ENCODE measurements at places on chromosomes 2 and 18.

- DNase-seq, result no peak
Measured at GRCh38 chr2:70527447-70528080, 26.1 kb downstream of the TGFA start.

DNA sequence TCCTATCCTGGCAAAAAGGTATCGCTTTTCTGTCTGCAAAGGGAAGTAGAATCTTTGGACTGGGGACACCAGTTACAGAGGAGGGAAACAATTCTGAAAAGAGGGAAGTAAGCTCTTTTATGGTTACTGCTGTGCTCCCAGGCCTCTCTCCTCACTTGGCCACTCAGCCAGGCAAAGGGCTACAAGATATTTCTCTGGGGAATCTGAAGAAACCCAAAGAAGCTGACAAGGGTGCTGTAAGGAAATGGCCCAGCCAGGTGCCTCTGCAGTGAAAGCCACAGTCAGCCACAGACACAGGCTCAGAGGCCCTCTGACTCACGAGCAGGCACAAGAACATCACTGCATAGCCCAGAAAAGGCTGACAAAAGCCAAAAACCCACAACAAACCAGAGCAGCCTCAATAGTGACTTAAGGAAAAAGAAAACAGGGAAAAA, 5.8 kb downstream of the HDLBP start:
- DNase-seq, result no peak

GRCh38 chr18:26662996-26663395, 114.6 kb upstream of the KCTD1 start:
- DNase-seq, result no peak

DNA sequence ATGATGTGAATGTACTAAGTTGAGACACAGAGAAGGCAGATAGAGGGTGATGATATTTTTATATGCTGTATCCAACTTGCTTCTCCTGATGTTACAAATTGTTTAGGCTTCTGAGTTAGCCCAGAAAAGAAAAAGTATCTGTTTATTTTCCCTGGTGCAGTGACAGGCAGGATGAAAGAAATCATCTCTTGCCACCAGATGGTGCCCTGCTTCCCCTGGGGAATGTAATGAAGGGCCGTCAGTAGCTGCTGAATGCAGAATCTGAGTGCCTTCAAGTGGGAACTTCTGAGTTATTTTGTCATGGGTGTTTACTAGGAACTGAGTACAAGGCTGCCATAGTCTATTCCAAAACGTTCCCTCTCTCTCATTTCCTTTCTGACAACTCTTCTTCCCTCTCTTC, 525.6 kb downstream of the MBD2 start:
- no peak for DNase-seq

GRCh38 chr2:42925742-42926433, 133.5 kb upstream of the HAAO start:
- no peak for DNase-seq

- no peak for DNase-seq
Measured at GRCh38 chr18:75378376-75379315, 48.9 kb downstream of the SMIM21 start.

GRCh38 chr18:1665079-1665478, 760.4 kb downstream of the ADCYAP1 start:
- no peak for DNase-seq

GRCh38 chr2:18413676-18414396, 146.6 kb downstream of the RDH14 start:
- no peak for DNase-seq

- DNase-seq, result no peak
Measured at GRCh38 chr2:173760553-173760952, 204.6 kb downstream of the SP3 start.

- no peak for DNase-seq
Measured at GRCh38 chr2:30026091-30027055, 105.0 kb upstream of the ALK start.

DNA sequence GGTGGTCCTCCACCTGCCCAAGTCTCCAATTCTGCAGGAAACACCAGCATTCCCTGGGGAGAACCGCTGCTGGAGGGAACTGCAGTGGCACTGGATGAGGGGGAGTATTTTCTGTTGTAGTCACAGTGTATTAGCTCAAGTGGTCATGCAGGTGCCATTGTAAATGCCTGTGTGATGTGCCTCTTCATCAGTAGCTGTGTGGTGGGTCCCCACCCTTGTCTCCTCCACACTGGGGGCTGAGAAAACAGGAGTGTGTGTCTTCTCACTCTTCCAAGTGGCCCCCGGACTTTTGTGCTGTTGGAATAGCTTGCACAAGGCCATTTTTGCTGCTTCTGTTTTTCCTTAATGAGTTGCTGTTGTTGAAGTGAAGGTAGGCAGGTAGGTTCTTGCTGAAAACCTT, 8.7 kb downstream of the NCK2 start:
- no peak for DNase-seq

All from thoracic aorta (tissue), 2 donors.